CD4-positive, alpha-beta memory T cell (primary cell): ENCODE measurements at places on chromosomes 7 and 10. TPM values are rescaled to one million over a fixed set of nuclear protein-coding genes. Genes with fewer than 3 reads are reported as not detected.
A peak's percentile ranks its signal among the peaks of the same experiment; 100 is the strongest.

DNA sequence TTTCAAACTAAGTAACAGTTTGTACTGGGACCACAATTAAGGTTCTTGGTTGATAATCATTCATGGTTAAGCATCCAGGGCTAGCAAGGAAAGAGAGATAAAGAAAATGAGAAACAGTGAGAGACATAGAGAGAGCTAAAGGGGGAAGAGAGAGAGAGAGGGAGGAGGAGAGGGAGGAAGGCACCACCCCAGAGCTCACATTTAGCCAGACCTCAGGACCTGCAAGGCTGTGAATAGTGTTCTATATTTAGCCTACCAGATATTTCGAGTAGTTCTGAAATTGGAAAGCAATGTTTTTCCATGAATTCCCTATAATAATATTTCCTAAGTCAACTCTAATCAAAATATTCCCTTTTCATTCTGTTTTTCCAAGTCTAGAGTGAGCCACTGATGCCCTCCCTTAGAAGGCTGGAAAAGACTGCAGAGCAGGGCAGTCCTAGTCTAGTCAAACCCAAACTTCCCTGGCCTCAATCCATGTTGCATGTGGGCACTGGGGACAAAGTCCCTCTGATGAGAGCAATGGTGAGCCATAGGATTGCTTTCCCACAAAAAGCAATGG lies 119.4 kb upstream of the INHBA start:
- no peak for DNase-seq

GRCh38 chr10:43311794-43312193 lies 44.9 kb upstream of the RASGEF1A start:
- no peak for DNase-seq

DNA sequence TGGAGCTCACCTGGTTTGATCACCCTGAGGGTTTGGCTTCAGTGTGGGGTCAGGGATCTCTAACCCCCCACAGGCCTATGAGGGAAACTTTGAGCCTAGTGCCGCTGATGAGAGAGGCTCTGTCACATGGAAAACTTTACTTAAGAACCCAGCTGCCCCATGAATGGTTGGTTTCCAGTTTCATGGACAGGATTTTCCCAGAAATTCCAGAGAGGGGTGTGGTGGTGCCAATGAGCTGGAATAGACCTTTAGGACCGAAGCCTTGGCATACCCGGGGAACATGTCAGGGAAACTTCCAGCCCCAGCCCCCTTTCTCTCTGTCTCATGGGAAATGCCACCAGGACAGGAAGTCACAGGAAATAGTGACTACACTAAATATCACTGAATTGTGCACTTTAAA lies 36.9 kb downstream of the AKR1B1 start:
- no peak for DNase-seq

- DNase-seq, result no peak
Measured at GRCh38 chr7:86991093-86991769, 68.2 kb downstream of the ELAPOR2 start.

DNA sequence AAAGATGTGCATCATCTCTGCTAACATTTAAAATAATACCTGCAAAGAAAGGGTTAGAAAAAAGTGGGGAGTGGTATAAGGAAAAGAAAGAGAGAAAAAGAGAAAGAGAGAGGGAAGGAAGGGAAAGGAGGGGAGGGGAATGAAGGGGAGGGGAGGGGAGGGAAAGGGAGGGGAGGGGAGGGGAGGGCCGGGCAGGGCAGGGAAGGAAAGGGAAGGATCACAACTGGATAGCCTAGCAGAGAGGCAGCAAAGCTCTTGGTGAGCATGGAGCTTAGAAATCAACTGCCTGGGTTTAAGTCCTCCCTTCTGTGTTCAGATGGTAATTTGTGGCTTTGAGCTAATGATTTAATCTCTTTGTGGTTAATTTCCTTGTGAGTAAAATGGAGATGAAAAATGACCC lies 5.4 kb upstream of the FAM237B start:
- no peak for DNase-seq

DNA sequence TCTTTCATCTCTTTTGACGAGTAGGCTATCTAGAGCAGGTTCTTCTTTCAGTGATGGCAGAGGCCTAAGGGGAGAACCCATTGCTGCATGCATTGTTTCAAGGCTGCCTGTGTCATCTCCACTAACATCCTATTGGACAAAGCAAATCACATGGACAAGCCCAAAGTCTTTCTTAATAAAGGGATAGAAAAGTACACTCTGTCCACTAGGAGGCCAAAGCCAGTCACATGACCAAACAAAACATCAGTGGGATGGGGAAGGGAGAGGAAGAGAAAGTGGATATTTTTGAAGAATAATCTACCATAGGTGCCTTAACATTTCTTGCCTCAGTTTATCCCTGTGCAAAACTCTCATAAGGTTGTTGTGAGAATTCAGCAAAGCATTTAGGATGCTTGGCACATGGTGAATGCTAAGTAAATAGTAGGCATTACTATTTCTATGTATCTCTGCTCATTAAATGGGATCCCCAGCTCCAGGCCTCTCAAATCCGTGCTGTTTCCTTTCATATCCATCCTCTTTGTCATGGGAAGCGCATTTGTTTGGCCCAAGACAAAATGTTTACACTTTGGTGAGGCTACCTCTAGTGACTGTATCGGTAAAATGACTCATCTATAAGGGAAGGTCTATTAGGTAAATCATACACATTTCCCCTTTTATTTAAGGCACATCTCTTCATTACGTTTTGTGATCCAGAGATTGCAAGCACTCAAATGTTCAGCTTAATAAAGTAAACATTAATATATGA lies 16.7 kb upstream of the CADPS2 start:
- DNase-seq, result no peak

GRCh38 chr10:118459642-118460193 lies 117.6 kb upstream of the FAM204A start:
- peak; percentile 33 for DNase-seq

DNA sequence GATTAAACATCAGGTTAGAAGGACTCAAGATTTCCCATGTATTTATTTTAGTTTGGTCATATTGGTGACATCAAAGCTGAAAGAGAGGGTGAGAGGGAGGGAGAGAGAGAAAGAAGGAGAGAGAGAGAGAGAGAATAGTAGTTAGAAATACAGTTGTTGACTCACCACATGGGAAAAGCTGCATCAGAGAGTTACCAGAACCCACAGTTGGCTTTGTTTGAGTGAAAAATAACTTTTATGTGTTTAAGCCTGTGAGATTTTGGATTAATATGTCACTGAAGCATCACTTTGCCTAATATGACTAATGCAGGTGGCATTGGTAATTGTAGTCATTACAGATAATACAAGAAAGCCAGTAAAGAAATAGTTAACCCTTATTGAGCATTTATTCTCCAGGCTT lies 303.9 kb downstream of the REEP3 start:
- DNase-seq, result no peak

DNA sequence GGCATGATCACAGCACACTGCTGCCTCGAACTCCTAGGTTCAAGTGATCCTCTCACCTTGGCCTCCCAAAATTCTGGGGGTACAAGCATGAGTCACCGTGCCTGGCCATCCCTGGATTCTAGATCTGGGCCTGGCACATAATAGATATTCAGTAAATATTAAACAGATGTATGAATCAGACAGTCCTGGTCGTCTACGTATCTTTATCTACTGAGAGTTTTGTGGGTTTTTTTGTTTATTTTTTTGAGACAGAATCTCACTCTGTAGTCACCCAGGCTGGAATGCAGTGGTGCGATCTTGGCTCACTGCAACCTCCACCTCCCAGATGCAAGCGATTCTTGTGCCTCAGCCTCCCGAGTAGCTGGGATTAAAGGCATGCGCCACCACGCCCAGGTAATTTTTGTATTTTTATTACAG lies 24.3 kb upstream of the ITGB1 start:
- DNase-seq, result no peak

DNA sequence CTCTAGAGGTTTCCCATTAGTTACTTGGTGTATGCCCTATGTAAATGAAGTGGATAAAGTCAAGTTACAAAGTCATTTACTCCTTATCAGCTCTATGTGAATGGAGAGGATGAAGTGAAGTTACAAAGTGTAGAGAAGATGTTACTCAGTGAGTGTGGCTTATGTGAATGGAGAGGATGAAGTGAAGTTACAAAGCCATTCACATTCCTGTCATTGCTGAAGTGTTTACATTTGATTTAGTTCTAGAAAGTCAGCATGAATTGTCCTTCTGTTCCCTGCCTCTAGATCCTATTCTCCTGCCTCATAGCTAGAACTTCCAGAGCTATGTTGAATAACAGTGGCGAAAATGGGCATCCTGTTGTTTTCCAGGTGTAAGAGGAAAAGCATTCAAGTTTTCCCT lies 880.1 kb downstream of the DNAJB9 start:
- DNase-seq, result no peak

Gene SLC26A5
- not detected for total RNA-seq

Gene C10orf53
- not detected for total RNA-seq

Gene BAIAP2L1
- total RNA-seq, result 0.36 TPM

Gene NME8
- total RNA-seq, result not detected

Gene STOX1
- 0.33 TPM for total RNA-seq

Gene DNA2
- total RNA-seq, result 5.4 TPM
